SK-MEL-5 (cell line): ENCODE measurements at places on chromosomes 7 and 10. TPM values are rescaled to one million over a fixed set of nuclear protein-coding genes. Genes with fewer than 3 reads are reported as not detected.

HOXA10 gene
- not detected in 2 replicates for total RNA-seq

ZNF804B gene
- not detected in 2 replicates for total RNA-seq

CYP26C1 gene
- total RNA-seq: not detected in 2 replicates

DNA sequence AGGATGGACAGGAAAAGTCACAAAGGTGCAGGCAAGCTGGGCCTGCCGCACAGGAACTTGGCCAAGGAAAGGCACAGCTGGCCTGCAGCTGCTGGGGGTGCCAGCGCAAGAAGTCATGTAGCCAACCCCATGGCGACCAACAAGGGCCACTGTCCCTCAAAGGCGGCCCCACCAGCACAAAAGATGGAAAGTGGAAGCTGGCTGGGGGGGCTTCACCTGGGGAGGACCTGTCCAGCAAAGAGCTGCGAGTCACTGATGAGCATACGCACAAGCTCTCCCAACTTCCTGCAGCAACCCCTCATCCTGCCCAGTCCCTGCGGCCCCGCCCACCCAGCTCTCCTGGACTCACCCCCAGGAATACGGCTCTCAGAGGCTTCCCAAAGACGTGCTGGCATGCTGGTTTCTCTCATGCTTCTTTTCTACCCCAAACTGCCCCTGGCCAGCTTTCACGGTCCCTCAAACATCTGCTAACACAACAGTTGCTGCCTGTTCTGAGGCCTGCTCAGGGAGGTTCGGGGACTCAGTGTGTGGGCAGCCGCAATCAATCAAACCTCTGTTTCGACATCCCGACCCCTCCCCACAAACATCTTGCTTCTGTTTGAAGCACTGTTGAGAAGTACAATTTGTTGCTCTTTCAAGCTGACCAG is 67.6 kb downstream of the FAM53B start:
- DNase-seq: peak; percentile 21

GRCh38 chr10:69728335-69728870 is 73.3 kb upstream of the COL13A1 start:
- peak; percentile 3 for DNase-seq

- no peak for DNase-seq
Observed at GRCh38 chr7:4670791-4671190, 11.3 kb upstream of the FOXK1 start.

DNA sequence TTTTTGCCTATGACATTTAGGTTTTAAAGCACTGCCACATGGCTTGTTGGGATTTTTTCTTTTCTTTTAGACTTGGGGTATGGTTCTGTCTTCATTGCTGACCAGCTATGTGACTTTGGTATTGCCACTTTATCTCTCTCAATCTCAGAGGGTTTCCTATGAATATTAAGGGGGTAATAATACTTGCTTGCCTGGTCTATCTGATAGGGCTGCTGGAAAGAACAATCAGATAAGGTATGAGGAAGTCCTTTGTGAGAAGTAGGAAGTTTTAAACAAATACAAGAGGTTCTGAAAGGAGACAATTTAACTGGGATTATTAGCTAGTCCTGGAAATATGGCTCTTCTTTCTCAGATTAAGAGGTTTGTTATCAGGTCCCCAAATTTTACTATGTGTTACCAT is 80.8 kb downstream of the ZNF92 start:
- DNase-seq: no peak

GRCh38 chr7:79050603-79051002 is 402.9 kb downstream of the MAGI2 start:
- DNase-seq: peak; percentile 93

- peak; percentile 63 for DNase-seq
Observed at GRCh38 chr10:28679581-28680357, 2.4 kb downstream of the BAMBI start.
